ENCODE measurements at places on chromosomes 2 and 18. TPM values are rescaled to one million over a fixed set of nuclear protein-coding genes. Genes with fewer than 3 reads are reported as not detected.

The SAG gene
- 0.19 TPM for total RNA-seq

The CDK15 gene
- not detected for total RNA-seq

The IL18RAP gene
- 11.2 TPM for total RNA-seq

The FAM168B gene
- total RNA-seq = 52.7 TPM

The GCG gene
- total RNA-seq = not detected

The DYNAP gene
- not detected for total RNA-seq

The CTAGE1 gene
- total RNA-seq = not detected

The ASB1 gene
- 33.7 TPM for total RNA-seq

DNA sequence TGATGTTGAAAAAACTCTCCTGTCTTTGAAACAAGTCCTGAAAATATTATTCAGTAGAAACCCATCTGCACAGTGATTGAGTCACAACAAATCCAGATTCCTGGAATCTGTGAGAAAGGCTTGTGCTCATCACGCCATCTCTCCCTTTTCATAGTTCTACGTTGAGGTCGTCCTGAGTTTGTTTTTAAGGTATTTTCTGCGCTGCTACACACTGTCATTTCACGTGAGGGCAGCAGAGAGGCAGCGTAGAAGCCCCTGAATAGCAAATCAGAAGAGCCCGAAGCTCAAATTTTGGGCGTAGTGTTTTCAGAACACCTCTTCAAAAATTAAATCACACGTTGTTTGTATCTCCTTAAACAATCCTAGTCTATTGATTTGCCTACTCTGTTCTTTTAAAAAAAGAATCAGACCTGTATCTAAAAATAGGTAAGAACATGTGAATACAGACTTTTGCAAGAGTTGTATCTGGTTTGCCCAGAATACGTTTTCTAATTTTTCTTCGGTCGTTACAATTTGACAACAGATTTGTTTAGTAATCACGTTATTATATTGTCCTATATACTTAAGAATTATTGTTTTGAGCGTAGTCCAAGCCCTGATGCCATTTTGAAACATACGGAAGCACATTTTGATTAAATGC lies 61.6 kb upstream of the SLC38A11 start:
- peak; percentile 50 for DNase-seq

- DNase-seq = no peak
These were observed 99.8 kb upstream of the DAPL1 start for GRCh38 chr2:158695305-158695704.

DNA sequence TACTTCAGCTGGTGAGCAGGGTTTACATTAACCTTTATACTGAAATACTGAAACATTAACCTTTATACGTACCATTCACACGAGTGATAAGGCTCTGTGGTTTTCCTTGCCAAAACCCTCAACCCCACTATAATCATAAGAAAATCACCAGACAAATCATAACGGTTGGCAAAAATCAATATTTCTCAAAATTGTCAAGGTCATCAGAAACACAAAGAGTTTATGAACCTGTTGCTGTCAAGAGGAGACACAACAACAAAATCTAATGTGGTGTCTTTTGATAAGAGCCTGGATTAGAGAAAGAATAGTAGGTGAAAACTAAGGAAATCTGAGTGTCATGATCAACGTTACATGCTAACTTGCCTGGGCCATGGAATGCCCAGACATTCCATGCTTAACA lies 396.9 kb upstream of the TMEFF2 start:
- no peak for DNase-seq

- DNase-seq = no peak
These were observed 62.1 kb upstream of the TMEM17 start for GRCh38 chr2:62568074-62568473.

- no peak for DNase-seq
These were observed 51.7 kb downstream of the COX7A2L start for GRCh38 chr2:42309366-42309765.

- DNase-seq = no peak
These were observed 591.9 kb downstream of the SLC4A3 start for GRCh38 chr2:220219371-220219770.

DNA sequence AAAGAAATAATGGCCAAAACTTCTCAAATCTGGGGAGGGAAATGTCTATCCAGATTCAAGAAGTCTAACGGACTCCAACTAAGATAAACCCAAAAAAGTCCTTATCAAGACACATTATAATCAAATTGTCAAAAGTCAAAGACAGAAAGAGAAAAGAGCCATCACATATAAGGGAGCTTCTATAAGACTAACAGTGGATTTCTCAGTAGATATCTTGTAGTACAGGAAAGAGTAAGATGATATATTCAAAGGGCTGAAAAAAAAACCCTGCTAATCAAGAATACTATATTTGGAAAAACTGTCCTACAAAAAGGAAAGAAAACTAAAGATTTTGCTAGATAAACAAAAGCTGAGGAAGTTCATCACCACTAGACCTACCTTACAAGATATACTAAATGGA lies 35.4 kb downstream of the TMEM247 start:
- DNase-seq = no peak

- DNase-seq = no peak
These were observed 49.1 kb upstream of the CTAGE1 start for GRCh38 chr18:22466608-22467395.

DNA sequence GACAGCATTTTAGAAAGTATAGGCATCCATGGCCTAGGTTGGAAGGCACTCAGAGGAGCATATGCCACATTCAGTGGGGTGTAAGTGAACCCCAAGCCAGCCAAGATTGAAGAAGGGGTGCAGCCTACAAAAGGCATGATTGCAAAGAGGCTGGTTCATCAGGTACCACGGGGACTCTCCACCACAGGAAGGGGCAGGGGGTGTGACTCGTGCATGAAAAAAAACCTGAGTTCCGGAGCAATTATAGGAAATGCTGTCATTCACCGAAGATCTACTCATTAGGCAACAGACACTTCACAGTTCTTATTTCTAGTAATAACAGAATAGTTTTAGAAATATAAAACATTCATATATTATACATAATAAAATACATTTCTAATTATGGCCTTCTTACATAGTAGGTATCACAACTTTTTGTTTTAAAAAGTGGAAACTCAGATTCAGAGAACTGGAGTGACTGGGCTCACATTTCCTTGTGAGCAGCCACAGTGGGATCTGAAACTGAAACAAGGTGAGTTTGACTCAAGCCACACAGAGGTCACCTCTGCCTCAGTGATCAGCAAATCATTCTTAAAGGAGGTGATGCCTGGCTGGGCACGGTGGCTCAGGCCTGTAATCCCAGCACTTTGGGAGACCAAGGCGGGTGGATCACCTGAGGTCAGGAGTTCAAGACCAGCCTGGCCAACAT lies 188.4 kb upstream of the GYPC start:
- peak; percentile 26 for DNase-seq

GRCh38 chr18:48208432-48209140 lies 200.6 kb downstream of the ZBTB7C start:
- DNase-seq = no peak

GRCh38 chr18:25678221-25678620 lies 326.3 kb upstream of the ZNF521 start:
- no peak for DNase-seq

DNA sequence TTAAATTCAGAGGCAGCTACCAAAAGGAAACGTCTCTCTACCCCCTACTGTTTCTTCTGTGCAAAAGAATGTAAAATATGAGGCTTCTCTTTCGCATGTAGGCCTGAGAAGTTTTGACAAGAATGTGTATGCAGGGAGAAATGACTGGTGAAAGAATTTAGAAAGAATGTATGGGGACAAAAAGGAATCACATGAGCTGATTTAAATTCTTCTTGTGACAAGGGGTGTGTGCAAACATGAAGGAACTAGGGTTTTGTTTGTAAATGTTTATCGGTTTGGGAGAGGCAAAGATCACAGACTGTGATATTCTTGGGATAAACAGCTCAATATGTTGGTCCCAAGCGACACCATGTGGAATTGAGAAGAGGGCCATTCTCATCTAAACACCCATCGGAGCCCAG lies 345.2 kb upstream of the VRK2 start:
- DNase-seq = no peak

- DNase-seq = no peak
These were observed 80.7 kb downstream of the PTPN2 start for GRCh38 chr18:12803069-12803936.

GRCh38 chr2:216588861-216589710 lies 44.1 kb upstream of the IGFBP2 start:
- no peak for DNase-seq

- no peak for DNase-seq
These were observed 115.3 kb upstream of the SLC35G4 start for GRCh38 chr18:11494107-11494506.

DNA sequence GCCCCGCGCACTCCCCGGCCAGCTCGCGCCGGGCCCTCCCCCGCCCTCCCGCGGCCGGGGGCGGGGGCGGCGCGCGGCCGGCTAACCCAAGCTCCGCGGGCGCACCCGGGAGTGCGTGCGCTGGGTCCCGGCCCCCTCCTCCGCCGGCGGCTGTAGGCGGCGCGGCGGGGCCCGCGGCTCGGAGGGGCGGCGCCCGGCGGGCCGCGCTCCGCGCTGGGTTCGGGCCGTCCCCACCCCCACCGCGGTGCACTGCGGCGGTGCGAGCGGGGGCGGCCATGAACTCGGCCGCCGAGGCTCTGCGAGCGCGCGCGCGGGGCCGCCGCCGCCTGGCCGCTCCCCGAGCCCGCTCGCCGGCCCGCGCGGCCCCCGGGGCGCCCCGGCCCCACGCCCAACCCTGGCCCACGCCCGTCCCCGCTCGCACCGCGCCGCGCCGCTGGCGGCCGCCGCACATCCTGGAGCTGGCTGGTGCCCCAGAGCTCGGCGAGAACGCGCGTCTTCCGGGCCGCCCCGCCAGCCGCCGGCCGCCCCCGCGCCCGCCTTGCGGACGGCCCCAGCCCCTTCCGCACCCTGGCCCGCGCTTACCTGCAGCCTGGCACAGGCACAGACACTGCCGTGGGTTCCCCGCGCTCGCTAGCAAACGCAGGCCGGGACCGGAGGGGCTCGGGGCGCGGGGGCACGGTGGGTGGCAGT lies at the start of gene ZBTB14:
Gene ZBTB14, minus strand, starts transcription at position 496 of the 690 bp plus-strand sequence. CDS start 2,480 bp downstream, outside the sequence.
- DNase-seq = peak; percentile 71

- no peak for DNase-seq
These were observed 75.5 kb upstream of the ATP5MC3 start for GRCh38 chr2:175256806-175257585.

GRCh38 chr2:28446531-28446930 lies 49.3 kb upstream of the PLB1 start:
- DNase-seq = no peak

DNA sequence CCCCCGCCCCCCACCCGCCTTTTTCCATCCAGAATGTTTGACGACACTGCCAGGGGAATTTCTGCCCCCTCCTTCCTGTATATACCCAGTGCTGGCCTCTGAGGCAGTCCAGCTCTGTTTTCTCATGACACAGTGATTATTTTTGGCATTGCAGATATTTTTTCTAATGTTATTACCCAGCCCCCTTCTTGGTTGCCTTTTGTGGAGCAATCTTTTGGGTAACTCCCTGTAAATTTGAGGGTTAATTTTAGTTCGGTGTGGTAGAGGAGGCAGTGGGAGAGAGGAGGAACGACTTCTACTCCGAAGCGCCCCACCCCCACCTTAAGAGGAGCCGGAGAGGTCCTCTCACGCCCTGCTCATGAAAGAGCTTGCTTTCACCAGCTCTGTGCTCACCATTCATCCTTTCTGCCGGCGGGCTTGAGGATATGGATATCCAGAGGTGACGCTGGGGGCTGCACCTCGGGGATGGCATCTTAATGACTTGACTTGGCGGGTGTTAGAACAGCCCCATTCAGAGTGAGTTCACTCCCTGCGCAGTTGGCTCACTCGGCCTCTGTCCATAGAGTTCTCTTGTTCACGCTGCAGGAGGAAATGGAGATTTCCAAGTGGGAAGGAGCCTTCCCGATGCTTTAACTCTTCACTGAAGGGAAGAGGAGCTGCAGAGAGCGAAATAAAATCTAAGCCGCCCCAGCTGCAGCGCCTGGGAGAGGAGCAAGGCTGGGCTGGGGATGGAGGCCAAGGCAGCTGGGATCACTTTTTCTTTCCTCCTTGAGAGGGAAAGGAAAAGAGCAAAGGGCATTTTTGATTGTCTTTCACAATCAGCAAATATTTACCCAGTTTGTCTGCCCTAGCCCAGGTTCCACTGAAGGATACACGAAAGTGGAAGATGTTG lies 38.4 kb downstream of the EPAS1 start:
- no peak for DNase-seq

DNA sequence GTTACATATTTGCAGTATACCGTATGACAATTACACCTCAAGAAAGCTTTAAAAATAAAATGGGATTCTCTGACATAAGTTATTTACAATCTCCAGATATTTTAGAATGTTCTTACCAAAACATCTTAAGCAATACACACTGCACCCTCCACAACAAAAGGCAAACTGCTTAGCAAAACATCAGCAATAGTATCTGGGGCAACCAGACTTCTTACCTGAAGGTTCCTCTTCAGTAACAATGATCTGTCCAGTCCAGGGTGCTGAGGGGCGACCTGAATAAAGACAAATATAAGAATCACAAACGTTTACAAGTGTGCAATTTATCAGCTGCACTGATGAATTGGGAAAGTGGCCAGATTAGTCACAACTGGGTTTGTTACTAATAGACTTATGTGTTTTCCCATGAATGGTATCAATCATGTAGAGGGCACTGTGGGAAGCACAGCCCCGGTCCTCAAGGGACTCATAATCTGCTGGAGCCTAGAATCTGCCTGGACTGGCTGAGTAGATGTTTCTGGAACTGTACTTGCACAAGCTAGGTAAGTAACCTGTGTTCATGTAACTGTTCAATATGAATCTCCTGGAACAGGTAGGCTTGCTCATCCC lies 70.7 kb downstream of the MYOM1 start:
- no peak for DNase-seq

DNA sequence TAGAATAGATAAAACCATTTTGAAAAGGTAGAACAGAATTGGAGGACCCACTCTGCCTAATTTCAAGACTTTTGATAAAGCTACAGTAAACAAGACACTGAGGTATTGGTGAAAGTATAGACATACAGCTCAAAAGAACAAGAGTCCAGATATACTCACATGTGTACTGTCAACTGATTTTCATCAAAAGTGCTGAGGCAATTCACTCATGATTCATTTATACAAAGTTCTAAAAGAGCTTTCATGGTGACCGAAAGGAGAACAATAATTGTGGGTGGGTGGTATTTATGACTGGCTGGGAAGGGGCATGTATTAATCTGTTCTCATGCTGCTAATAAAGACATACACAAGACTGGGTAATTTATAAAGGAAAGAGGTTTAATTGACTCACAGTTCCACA lies 7.3 kb downstream of the MAP4K3 start:
- no peak for DNase-seq

DNA sequence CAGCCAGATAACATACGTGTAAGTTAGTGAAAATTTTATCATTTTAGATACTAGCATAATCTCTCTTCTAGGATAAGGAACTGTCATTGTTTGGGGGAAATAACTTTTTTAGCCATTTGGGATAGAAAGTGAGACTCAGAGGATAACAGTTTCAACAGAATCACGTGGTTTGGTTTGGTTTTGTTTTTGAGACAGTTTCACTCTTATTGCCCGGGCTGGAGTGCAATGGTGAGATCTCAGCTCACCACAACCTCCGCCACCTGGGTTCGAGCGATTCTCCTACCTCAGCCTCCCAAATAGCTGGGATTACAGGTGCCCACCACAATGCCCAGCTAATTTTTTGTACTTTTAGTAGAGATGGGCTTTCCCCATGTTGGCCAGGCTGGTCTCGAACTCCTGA lies 323.2 kb upstream of the MEIS1 start:
- no peak for DNase-seq

- no peak for DNase-seq
These were observed 43.6 kb downstream of the SCN9A start for GRCh38 chr2:166332106-166332505.

- no peak for DNase-seq
These were observed 77.6 kb upstream of the ALPP start for GRCh38 chr2:232300894-232301387.
